Activated T-helper 1 cell treated with anti-CD3 and anti-CD28 coated beads, Interleukin-12 subunit alpha, Interleukin-12 subunit beta, Interleukin-2, Interleukin-4 antibody, amounts not matched to agents 30 ng/mL and 10 ng/mL and 1 ng/mL, durations not matched to agents 14 hours and 24 hours and 36 hours (primary cell): ENCODE measurements at places on chromosomes 16 and 17. TPM values are rescaled to one million over a fixed set of nuclear protein-coding genes. Genes with fewer than 3 reads are reported as not detected.

TMC8 gene
- total RNA-seq, result 234 and 239 TPM in 2 replicates

ZNF385C gene
- total RNA-seq, result 0.10 TPM in 1 of 2 replicates, not detected in the other

ARHGDIG gene
- total RNA-seq, result not detected in 2 replicates

MYL11 gene
- 2.0 and 2.7 TPM in 2 replicates for total RNA-seq

TBC1D3B gene
- total RNA-seq, result 7.1 and 9.1 TPM in 2 replicates

B3GNT9 gene
- total RNA-seq, result 6.2 TPM in 2 replicates

ZNF689 gene
- 14.7 TPM in 2 replicates for total RNA-seq

G6PC3 gene
- total RNA-seq, result 33.5 and 34.9 TPM in 2 replicates

CDH11 gene
- not detected in 2 replicates for total RNA-seq

REXO5 gene
- total RNA-seq, result 7.7 and 8.3 TPM in 2 replicates

SPATA22 gene
- not detected in 2 replicates for total RNA-seq

BORCS6 gene
- 6.3 and 6.7 TPM in 2 replicates for total RNA-seq

RGS9 gene
- total RNA-seq, result 1.1 and 1.8 TPM in 2 replicates

GUCY2D gene
- not detected in 2 replicates for total RNA-seq

MT4 gene
- total RNA-seq, result not detected in 2 replicates

KRT33B gene
- total RNA-seq, result not detected in 2 replicates

CCDC40 gene
- 0.15 and 0.16 TPM in 2 replicates for total RNA-seq

CIBAR2 gene
- not detected in 2 replicates for total RNA-seq

SDK2 gene
- 0.27 and 0.44 TPM in 2 replicates for total RNA-seq

ITGA2B gene
- total RNA-seq, result 0.44 and 0.71 TPM in 2 replicates

ADORA2B gene
- total RNA-seq, result 1.4 and 1.5 TPM in 2 replicates

TP53TG3C gene
- not detected in 2 replicates for total RNA-seq

FOXN1 gene
- total RNA-seq, result not detected in 2 replicates

GAST gene
- total RNA-seq, result not detected in 2 replicates

CYB5B gene
- total RNA-seq, result 157 and 166 TPM in 2 replicates

PSMD12 gene
- 87.4 TPM in 2 replicates for total RNA-seq

CDYL2 gene
- total RNA-seq, result 93.4 and 97.1 TPM in 2 replicates

HOXB1 gene
- total RNA-seq, result not detected in 2 replicates

SLC9A5 gene
- total RNA-seq, result 5.1 TPM in 2 replicates

CD300LB gene
- total RNA-seq, result not detected in 2 replicates

PRSS21 gene
- total RNA-seq, result 9.2 and 10.1 TPM in 2 replicates

KRTAP2-3 gene
- not detected in 2 replicates for total RNA-seq
